Vagina (tissue), 2 donors: ENCODE measurements at places on chromosomes 1 and 21.
A peak's percentile ranks its signal among the peaks of the same experiment; 100 is the strongest.

DNA sequence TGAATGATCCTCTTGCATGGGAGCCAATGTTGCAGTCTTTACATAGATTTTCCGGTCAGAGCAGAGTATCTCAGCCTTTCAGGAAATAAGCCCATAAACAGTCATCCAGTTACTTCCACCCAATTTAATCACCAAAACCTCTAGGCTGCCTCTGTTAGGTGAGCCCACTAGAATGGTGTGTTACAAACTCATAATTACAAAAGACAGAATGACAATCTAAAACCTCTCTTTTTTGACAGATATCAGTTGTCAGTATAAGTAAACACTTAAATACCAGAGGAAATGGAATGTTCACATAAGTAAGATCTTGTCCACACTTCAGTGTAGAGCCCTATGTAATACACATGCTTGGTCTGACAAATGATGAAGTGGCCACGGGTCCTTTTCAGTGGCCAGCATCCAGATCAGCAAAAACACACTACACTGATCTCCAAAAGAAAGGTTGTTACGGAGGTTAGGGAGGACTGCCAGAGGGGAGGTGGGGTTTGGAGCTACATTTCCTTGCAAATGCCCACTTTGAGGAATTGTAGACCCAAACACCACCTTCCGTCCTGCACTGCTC lies 71.3 kb upstream of the FBXO28 start:
- no peak for DNase-seq

- no peak for DNase-seq
Measured at GRCh38 chr1:233459470-233459945, 132.0 kb downstream of the MAP3K21 start.

GRCh38 chr1:78603206-78603605 lies 17.0 kb upstream of the IFI44L start:
- DNase-seq: no peak

DNA sequence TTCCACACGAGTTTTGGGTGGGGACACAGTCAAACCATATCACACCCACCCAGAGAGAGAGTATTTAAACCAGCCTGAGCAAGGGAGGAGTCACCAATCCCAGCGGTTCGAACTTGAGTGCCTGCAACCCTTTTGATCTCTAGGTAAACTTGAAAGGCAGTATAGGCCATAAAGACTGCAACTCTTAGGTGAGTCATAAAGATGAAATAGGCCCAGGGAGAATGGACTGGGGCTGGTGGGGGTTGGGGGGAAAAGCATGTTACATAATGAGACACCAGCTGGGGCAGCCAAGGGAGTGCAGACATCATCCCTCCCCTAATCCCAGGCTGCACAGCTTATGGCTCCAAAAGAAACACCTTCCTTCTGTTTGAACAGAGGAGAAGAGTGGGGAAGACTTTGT lies 99.8 kb upstream of the LHX8 start:
- no peak for DNase-seq

DNA sequence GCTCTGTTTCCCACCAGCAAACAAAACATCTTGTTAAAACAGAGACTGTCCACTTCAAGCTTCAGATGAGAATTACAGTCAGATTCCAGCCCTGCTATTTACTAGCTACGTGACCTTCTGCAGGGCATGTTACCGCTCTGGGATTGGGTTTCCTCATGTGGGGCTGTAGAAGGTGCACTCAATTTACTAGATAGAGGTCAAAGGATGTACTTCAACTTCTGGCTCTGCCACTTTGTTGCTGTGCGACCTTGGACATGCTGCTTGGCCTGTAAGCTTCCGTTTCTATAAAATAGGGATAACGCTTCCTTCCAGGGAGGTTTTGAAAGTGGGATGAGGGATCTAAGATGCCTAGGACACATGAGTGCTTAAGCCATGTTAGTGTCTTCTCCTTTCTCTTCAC lies 46.0 kb upstream of the LRIG2 start:
- DNase-seq: no peak

- DNase-seq: no peak
Measured at GRCh38 chr1:48523558-48523957, 51.6 kb upstream of the SPATA6 start.

- DNase-seq: no peak
Measured at GRCh38 chr1:40252601-40253000, 4.9 kb downstream of the TMCO2 start.

DNA sequence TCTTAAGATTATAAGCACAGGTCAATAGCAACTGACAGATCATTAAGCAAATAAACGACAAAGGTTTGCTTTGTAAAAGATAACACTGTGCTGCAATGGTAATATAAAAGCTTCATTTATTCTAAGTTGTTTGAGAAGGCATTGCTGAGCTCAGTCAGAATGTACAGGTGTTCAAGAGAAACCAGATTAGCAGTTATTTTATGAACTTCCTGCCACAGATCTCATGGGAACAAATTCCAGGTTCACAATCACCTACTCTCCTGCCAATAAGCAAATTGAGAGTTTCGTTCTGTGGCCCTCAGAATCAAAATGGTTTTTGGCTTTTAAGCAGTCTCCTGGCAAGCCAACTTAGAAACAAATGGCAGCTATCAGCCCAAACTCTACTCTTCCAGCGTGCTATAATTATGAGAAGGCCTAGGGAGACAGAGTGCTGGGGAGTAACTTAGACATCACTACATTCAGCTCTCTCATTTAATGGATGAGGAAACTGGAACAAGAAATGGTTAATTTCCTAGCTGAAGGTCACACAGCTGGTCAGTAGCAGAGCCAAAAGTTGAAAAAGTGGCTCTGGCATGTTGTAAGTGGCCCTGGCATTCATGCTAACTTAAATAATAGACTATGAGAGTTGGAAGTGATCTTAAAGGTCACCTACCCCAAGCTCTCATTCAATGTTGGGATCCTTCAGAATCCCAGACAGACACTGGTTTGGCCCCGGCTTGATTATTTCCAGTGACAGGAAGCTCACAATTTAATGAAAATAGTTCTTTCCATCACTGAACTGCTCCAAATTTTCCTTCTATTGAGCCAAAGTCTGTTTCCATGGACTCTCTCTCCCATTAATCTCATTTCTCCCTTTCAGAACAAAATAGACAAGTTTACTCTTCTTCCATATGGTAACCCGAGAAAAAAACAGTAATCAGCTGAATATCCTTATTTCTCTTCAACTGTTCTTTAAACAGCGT lies 82.6 kb upstream of the EDEM3 start:
- DNase-seq: no peak

GRCh38 chr1:46302641-46303037 lies 777 bp downstream of the LRRC41 start:
- DNase-seq: no peak

DNA sequence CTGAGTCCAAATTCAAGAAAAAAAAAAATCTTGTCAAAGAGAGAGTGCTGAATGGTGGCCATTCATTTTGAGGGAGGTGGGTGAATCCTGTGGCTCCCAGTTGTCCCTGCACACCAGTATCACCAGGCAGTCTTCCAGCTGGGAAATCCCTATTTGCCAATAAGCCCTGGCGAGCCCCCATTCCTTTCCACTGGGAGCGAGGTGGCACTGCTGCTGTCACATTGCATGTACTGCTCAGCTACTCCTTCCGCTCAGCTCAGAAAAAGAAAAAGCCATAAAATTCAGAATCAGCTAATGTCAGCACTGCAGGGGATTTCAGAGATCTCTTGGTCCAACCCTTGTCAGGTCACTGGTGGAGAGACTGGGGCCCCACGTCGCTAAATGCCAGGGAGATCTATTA lies 298.5 kb downstream of the OMA1 start:
- no peak for DNase-seq

DNA sequence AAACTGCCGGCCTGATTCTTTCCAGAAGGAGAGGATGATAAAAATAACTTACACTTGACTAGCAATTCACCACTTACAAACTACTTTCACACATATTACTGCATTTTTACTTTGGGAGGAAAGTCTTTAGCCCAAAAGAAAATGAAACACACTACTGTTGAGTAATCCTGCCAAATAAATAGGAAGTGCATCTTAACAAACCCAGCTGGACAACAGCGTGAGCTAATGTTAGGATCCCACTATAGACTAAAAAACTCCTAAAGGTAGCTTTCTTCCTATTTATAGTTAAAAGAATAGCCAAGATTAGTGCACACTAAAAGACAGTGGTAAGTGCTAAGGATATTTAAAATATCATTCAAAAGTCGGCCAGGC lies 83.8 kb downstream of the HSF2BP start:
- DNase-seq: no peak

DNA sequence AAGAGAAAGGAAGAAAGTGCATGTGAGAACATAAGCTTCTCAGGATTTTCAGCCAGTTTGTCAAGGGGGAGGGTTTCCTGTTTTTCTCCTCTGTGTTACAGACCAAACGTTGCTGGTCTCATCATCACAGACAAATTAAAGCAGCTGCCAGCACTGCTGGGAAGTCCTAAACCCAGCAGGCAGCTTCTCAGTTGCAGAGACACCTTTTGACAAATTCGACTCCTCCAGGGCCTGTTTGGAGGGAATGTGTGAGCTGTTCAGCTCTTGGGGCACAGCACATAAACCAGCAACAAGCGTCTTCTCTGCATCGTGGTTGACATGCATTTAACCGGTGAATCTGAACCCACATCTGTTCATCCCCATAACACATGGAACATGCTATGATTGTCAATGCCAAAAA lies 454.6 kb upstream of the RUNX1 start:
- DNase-seq: no peak

- DNase-seq: no peak
Measured at GRCh38 chr1:36735436-36735835, 252.7 kb upstream of the CSF3R start.

GRCh38 chr1:228166170-228166936 lies 749 bp downstream of the IBA57 start:
- DNase-seq: no peak

GRCh38 chr1:230772457-230773395 lies 25.5 kb downstream of the CAPN9 start:
- no peak for DNase-seq

DNA sequence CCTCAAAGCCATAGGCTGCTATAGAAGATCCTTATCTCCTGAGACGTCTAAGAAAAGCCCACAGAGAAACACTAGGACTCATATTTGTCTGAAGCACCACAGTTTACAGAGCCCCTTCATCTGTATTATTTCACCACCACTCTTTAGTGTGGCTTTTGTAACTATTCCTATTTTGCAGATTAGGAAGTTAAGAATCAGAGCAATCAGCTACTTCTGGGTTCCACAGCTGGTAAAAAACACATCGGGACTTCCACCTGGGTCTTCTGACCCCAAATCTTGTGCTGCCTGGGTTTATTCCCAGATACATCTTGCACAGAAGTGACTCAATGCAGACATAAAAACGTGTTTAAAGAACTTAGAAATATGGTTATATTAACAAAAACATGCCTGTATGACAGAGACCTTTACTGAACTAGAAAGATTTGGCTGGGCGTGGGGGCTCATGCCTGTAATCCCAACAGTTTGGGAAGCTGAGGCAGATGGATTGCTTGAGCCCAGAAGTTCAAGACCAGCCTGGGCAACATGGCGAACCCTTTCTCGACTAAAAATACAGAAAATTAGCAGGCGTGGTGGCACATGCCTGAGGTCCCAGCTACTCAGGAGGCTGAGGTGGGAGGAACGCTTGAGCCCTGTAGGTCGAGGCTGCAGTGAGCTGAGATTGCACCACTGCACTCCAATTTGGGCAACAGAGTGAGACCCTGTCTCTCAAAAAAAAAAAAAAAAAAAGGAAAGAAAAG lies 40.9 kb downstream of the ELK4 start:
- peak; percentile 83 for DNase-seq

GRCh38 chr1:212959266-212960220 lies 9.2 kb downstream of the VASH2 start:
- DNase-seq: no peak

DNA sequence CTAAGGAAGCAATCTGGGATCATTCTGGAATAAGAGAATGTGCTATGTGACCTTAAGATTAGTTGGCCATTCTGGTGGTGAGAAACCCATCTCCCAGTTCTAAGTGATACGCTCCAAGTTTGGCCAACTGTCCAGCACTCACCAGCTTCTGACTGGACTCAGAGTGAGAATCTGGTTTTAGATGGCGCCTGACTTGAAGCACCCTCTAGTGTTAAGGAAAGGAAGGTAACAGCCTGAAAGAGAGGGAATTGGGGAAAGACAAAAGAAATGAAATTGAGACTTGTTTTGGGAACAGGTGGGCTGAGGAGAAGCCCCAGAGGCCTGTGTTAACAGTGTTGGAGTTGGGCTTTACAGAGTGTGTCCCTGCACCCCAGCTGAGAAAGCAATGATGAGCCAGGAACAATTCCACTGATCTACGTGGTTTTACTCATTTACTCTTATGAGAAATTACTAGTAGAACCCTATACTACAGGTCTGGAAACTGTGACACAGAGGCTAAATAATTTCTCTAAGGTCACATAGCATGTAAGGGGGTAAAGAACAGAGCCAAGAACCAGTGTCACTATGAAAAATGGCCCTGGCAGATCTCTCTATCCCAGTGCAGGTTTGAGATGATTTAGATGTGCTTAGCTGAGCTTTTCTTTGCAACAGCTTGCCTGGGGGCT lies 9.3 kb upstream of the FCAMR start:
- peak; percentile 34 for DNase-seq
